Muscle of leg (tissue), 16 donors: ENCODE measurements at places on chromosomes 1 and 21.

DNA sequence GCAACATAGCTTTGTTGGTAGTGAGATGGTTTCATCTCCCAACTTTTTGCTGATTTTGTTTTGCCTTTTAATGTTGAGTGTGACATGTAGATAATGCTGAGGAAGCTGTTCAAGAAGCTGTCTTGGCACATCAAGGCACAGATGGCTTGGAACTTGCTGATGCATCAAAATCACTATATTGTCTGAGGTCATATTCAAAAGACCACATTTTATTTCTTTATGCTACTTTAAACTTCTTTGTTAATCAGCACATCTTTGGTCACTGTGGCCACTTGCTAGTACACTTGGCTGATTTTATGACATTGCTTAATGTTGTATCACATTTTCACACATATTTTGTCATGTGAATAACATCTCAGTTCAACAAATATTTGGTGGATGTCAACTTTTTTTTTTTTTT is 87.1 kb upstream of the BCL10 start:
- peak; percentile 65 for DNase-seq

DNA sequence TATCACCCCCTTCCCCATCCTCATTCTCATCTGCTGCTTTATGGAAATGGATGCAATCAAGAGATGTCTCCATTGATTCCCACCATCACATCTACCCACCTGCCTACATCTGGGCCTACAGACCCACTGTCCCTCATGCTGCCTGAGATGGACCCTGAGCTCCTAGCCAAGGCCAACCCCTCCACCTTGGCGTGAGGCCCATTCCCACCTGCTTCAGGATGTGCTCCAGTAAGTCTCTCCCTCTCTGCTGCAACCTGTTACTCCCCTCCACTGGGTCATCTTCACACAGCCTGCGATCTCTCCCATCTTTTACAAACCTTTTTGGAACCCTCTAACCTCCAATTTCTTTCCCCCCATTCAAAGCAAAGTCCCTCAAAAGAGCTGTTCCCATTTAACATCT is 4.5 kb upstream of the GALE start:
- DNase-seq = no peak

DNA sequence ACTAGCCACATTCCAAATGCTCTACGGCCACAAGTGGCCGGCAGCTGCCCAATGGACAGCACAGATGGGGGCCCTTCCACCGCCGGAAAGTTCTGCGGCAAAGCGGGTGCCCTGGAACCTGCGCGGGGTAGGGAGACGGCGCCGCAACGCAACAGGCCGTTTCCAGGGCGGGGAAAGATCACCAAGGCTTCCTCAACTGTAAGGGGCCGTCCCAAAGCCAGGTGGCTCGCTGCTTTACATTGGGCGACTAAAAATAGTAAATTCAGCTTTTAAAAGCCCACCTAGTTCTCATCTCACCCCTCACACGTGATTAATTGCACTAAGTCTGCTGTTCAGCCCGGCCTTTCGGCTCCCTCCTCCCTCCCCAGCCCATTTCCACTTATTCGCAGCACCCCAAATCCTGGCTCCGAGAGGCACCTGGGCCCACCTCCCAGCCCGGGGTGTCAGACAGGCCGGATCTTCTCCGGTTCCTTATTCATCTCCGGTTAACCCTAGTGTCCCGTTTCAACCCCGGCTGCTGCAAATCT is 643 bp downstream of the CFAP298 start:
- peak; percentile 25 for DNase-seq

DNA sequence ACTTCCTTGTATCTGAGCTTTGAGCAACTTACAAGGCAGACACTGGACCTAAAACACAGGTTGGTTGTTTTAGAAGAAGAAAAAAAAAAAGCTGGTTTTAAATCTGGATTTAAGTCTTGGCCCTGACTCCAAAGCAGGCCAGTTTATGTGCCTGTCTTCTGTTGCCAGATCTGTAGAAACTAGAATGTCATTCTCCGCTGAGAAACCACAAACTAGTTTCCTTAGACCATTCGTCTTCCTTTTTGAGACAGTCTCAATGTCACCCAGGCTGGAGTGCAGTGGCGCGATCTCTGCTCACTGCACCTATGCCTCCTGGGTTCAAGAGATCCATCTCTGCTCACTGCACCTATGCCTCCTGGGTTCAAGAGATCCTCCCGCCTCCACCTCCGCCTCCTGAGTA is 33.9 kb downstream of the APP start:
- DNase-seq = no peak

- no peak for DNase-seq
Observed at GRCh38 chr1:236524895-236525184, 1.1 kb downstream of the LGALS8 start.

GRCh38 chr1:5586629-5587028 is 405.6 kb downstream of the NPHP4 start:
- DNase-seq = no peak

DNA sequence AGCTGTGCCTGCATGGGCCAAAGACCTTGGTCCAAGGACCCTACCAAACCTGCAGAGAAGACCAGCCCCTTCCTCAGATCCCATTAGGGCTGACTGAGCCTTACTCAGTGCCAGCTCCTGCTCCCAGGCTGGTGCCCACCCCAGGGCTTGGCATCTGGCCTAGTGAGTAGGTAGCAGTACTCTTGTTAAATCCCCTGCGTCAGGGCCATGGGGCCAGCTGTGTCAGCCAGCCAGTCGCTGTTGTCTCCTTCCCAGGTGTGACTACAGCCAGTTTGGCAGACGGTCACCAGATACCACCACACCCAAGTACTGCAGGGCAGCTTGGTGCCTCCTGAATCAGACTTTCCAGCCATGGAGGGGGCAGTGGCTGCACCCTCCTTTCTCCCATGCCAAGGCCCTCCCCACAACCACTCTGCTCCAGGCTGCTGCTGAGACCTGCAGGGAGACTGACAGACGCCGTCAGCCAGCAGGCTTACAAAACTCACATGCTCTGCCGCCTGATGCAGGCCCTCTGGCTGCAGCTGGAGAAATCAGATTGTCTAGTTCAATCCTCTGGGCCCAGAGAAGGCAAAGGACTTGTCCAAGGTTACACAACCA is 3.0 kb downstream of the TENT5B start:
- no peak for DNase-seq

DNA sequence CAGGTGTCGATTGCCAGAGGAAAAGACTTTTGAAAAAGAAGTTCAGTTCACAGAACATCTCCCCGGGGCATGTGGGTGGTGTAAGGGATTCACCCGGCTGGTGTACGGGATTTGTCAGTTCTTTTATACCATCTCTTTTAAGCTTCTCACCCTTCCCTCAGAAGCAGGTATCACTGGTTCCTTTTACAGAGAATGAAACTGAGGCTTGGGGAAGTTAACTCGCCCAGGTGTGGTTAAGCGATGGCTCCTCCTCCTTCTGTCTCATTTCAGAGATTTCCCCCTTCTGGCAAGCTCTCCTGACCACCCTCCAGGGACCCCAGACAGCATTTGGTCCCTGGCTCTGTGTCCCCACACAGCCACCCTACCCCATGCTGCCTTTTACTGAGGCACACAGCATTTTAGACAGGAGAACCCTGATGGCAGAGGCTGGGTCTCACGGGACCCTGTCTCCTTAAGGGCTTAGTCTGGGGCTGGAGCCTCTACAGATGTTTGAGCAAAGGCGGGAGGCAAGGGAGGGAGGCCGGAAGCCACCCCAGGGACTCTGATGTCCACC is 2.8 kb upstream of the ECE1 start:
- no peak for DNase-seq

DNA sequence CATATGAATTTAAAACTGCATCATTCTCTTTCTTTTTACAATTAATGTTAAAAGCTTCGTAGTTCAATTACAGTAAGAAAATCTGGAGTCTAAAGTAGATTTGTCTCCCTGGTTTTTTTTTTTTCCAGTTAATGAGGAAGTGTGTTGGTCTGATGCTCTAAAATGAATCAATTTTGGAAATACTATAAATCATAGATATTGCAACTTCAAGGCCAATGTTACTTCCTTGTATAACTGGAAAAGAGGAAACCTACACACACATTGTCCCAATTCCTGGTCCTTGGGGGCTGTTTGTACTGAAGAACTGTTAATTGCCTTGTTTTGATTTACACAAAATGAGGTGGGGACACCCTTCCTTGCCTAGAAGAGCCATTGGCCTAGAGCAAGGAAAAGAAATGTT is 107.2 kb downstream of the RGS2 start:
- no peak for DNase-seq

DNA sequence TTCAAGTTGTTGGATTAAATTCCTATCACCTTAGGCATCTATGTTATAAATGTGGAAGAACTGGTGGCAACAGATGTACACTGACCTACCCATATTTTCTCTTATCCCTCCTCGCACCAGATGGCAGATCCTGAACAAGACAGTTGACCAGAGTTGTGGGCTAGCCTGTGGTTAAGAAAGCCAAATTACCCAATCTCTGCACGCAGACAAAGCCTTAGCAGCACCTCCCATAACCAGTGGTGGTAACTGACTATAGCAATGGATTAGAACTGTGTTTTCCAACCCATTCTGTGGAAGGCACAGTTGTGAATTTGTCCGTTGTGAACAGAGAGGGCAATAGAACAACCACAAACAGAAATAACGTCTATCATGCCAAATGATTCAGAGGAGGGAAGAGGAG is 20.6 kb downstream of the ABCB10 start:
- DNase-seq = no peak

- DNase-seq = peak; percentile 30
Observed at GRCh38 chr1:14778898-14779865, 180.7 kb downstream of the KAZN start.

DNA sequence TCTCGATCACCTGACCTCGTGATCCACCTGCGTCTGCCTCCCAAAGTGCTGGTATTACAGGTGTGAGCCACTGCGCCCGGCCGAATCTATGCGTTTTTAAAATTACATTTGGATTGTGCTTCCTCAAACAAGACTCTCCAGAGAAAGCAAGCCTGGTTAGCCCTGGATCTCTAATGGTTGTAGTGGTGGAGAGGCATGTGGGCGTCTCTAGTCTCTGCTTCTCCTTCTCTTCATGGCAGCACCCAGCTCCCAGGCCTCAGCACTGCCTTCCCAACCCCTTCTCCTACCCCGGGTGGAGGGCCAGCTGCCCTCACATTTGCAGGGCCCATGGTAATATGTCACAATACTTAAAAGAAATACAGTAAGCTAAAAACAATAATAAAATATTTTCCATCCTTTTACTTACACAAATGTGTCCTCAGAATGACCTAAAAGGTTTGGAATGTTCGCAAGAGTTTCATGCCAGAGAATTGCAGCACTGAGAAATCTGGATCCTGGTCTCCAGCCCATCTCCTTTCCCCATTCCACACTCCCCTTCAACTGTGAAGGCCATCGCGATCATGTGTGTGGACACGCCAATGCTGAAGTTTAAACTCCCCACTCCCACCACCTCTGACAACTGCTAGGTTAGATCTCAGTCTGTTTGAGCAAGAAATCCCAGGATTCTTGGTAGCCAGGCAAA is 7.0 kb downstream of the OR14I1 start:
- DNase-seq = no peak

GRCh38 chr1:153945795-153946621 is 510 bp downstream of the DENND4B start:
- peak; percentile 89 for DNase-seq

GRCh38 chr1:50189369-50189768 is 80.6 kb downstream of the ELAVL4 start:
- no peak for DNase-seq

DNA sequence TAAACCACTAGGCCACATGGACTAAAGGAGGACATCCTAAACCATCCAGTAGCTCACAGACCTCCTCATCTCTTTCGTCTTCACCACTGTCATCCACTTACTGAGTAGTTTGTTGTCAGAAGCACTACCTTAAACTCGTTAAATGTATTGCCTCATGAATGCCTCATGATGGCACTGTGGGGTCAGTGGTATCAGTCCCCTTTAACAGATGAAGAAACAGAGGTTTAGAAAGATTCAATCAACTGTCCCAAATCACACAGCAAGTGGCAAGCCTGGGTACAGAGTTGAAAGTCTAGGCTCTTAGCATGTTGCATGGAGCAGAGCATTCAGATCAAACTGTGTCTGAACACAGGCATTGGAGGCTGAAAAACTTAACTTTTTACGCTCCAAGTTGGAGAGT is 183.6 kb upstream of the KIAA0040 start:
- no peak for DNase-seq

DNA sequence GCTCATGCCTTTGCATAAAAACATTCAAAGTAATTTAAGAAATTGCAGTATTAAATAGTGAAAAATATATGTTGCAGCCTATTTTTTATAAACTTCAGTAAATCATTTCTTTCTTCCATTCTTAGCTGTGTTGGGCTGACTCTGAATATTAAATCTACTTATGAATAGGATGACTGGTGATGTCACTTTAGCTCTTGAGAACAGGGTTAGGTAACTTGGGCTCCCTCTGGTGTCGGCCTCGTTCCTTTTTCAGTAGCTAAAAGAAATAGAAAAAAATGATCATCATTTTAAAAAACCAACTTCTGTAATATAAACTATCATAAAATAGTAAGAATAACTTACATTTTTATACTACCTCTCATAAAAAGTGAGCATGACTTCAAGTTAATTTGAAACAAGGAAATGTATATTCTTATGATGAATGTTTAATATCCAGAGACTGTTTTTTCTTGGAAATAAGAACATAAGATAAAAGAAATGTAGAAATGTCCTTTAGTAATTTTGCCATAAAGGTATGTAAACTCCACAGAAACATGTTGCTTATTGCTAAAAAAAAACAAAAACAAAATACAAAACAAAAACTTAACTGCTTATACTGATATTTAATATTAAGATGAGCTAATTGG is 26.8 kb upstream of the NCAM2 start:
- DNase-seq = peak; percentile 85

DNA sequence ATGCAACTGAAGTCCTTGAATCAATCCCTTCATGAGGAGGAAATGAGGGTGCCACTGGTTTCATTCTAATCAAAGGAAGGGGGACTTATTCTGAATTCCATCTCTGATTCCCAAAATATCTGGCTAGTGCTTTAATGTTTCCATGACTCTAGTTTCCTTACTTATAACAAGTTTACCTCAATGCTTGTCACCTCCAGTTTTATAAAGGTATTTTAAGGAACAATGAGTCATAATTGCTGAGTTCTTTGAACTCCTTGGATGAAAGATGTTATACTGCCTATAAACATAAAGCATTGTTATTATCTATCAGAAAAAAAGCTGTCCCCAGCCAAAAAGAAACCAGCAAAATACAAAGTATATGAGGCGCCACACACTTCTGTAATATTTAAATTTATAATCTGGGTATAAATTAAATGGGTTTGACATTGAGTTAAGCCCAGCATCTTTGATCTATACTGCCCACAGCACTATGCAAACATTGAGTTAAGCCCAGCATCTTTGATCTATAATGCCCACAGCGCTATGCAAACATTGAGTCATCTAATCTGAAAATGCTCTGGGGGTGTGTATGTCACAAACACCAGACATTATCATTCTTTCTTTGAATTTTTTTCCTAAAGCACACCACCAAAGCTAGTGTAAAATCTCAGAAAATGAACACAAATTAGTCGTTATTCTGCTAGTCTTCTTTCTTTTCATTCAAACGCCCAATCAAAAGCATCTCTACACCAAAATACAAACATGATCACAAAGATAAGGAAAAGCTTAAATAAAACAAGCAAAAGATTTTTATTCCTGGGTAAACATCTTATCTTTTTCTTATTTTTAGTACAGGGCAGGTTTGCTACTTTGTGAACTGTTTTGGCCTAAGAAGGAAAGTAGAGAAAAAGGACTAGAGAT is 11.5 kb upstream of the CXADR start:
- DNase-seq = no peak

- DNase-seq = no peak
Observed at GRCh38 chr1:159089184-159089791, 12.7 kb upstream of the AIM2 start.

- no peak for DNase-seq
Observed at GRCh38 chr21:41869771-41870170, 9.4 kb downstream of the PRDM15 start.

GRCh38 chr1:25900219-25900618 is 6.0 kb downstream of the STMN1 start:
- DNase-seq = no peak
